IMR-90 (cell line): ENCODE measurements at places on chromosomes 12 and 14. TPM values are rescaled to one million over a fixed set of nuclear protein-coding genes. Genes with fewer than 3 reads are reported as not detected.

PRR4 gene
- total RNA-seq, result 0.72 and 0.83 TPM in 2 replicates

KLRD1 gene
- total RNA-seq, result under 0.01 TPM in 2 replicates

B4GALNT1 gene
- total RNA-seq, result 0.18 and 0.28 TPM in 2 replicates

FAM181A gene
- total RNA-seq, result not detected in 2 replicates

ADCY6 gene
- total RNA-seq, result 18.1 and 18.5 TPM in 2 replicates

KLRC1 gene
- total RNA-seq, result not detected in 2 replicates

IL26 gene
- total RNA-seq, result not detected in 2 replicates

COX8C gene
- total RNA-seq, result not detected in 2 replicates

KLHL28 gene
- total RNA-seq, result 7.7 and 11.4 TPM in 2 replicates

AQP6 gene
- total RNA-seq, result not detected in 2 replicates

OR6C2 gene
- not detected in 2 replicates for total RNA-seq

KRT80 gene
- 0.54 and 0.56 TPM in 2 replicates for total RNA-seq

MYF6 gene
- not detected in 2 replicates for total RNA-seq

IL22 gene
- not detected in 2 replicates for total RNA-seq

DIO3 gene
- total RNA-seq, result not detected in 2 replicates
